Articular chondrocyte of knee joint (primary cell): ENCODE measurements at places on chromosomes 5 and 9. TPM values are rescaled to one million over a fixed set of nuclear protein-coding genes. Genes with fewer than 3 reads are reported as not detected.

LIFR gene
- 48.1 and 50.8 TPM in 2 replicates for total RNA-seq

SAXO1 gene
- 0.13 and 0.22 TPM in 2 replicates for total RNA-seq

FAM53C gene
- 32.1 and 32.6 TPM in 2 replicates for total RNA-seq

LTC4S gene
- 0.86 and 3.4 TPM in 2 replicates for total RNA-seq

CARD19 gene
- 20.1 and 23.9 TPM in 2 replicates for total RNA-seq

CATSPER3 gene
- 0.13 and 0.32 TPM in 2 replicates for total RNA-seq

TNC gene
- total RNA-seq: 1,433 and 1,460 TPM in 2 replicates

HRH2 gene
- total RNA-seq: 0.54 TPM in 1 of 2 replicates, not detected in the other

SMIM33 gene
- total RNA-seq: not detected in 2 replicates

IRX2 gene
- total RNA-seq: 0.39 and 0.97 TPM in 2 replicates

PLAA gene
- total RNA-seq: 35.0 and 39.2 TPM in 2 replicates

OTULINL gene
- total RNA-seq: 0.13 and 0.22 TPM in 2 replicates

UGCG gene
- 184 and 266 TPM in 2 replicates for total RNA-seq

HMGCS1 gene
- 75.9 and 83.1 TPM in 2 replicates for total RNA-seq

KLF9 gene
- total RNA-seq: 47.8 and 62.0 TPM in 2 replicates

PCDHB14 gene
- total RNA-seq: 3.8 and 4.4 TPM in 2 replicates

CENPP gene
- total RNA-seq: 10.8 and 11.2 TPM in 2 replicates

DMRT3 gene
- total RNA-seq: not detected in 2 replicates

HAVCR1 gene
- 0.11 TPM in 1 of 2 replicates, not detected in the other for total RNA-seq

POLE3 gene
- 37.1 and 47.3 TPM in 2 replicates for total RNA-seq

FBXW11 gene
- total RNA-seq: 71.2 and 84.3 TPM in 2 replicates

GFI1B gene
- 0.11 TPM in 1 of 2 replicates, not detected in the other for total RNA-seq

RNF180 gene
- total RNA-seq: 5.9 and 6.2 TPM in 2 replicates

FBP1 gene
- 1.2 and 5.1 TPM in 2 replicates for total RNA-seq

EGFLAM gene
- 16.7 and 24.9 TPM in 2 replicates for total RNA-seq

THBS4 gene
- total RNA-seq: 1.0 and 2.3 TPM in 2 replicates

IFNK gene
- not detected in 2 replicates for total RNA-seq

ANKRD31 gene
- 0.13 and 0.65 TPM in 2 replicates for total RNA-seq

TRIM36 gene
- total RNA-seq: 0.13 and 0.32 TPM in 2 replicates

MSH3 gene
- total RNA-seq: 25.2 and 31.1 TPM in 2 replicates

TNFSF8 gene
- not detected in 2 replicates for total RNA-seq

FBN2 gene
- 108 and 149 TPM in 2 replicates for total RNA-seq

TLE4 gene
- total RNA-seq: 21.0 and 27.9 TPM in 2 replicates

PCDHGA10 gene
- 15.3 and 17.9 TPM in 2 replicates for total RNA-seq

CAPSL gene
- 0.26 and 1.2 TPM in 2 replicates for total RNA-seq

SH3TC2 gene
- total RNA-seq: 0.65 and 1.5 TPM in 2 replicates

LCN9 gene
- total RNA-seq: not detected in 2 replicates

MAMDC4 gene
- 0.39 and 0.76 TPM in 2 replicates for total RNA-seq

LCN10 gene
- not detected in 2 replicates for total RNA-seq

FOXD4 gene
- total RNA-seq: 0.26 and 0.43 TPM in 2 replicates

QRFP gene
- not detected in 2 replicates for total RNA-seq

OSMR gene
- 145 and 202 TPM in 2 replicates for total RNA-seq

ACSL6 gene
- 0.32 TPM in 1 of 2 replicates, not detected in the other for total RNA-seq

MGAT1 gene
- 101 and 105 TPM in 2 replicates for total RNA-seq

CSF1R gene
- not detected in 2 replicates for total RNA-seq
